ENCODE measurements at places on chromosomes 1 and 21. TPM values are rescaled to one million over a fixed set of nuclear protein-coding genes. Genes with fewer than 3 reads are reported as not detected.

DNA sequence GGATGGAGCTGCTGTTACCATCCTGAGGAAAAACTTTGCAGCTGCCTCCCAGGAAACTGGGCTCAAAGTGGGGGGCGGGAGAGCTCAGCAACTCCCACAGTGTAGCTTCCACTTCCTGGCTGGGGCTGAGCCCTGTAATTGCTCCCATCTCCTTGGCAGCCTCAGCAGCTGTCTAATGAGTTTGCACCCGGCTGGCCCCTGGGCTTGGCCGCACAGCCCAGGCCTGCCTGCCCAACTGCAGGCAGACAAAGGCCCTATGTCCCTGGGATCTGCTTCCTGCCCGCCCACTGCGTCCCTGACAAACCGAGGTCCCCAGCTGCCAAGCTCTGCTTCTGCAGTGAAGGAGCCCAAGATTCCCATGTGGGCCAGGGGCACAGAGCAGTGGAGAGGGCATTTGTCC, 30.1 kb downstream of the EDN2 start:
- DNase-seq: no peak

DNA sequence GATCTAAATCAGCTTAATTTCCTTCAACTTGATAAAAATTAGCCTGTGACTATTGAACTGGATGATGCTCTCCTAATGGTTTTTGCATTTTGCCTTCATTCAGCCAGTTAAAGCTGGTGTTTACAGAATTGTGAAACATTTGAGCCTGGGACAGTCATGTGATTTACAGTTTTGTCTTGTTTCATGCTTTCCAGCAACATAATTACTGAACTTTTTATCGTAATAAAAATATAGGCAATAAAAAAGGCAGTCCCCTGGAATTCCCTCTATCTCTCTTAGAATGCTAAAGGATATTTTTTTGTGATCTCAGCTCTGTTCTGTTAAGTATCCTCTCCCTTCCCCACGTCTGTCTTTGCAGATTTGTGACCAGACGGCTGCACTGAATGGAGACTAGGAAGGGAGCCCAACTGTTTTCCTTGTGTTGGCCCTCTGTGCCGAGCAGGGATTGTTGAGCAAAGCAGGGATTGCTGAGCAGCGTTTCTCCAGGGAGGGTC, 70.3 kb upstream of the RGL1 start:
- DNase-seq: no peak

DNA sequence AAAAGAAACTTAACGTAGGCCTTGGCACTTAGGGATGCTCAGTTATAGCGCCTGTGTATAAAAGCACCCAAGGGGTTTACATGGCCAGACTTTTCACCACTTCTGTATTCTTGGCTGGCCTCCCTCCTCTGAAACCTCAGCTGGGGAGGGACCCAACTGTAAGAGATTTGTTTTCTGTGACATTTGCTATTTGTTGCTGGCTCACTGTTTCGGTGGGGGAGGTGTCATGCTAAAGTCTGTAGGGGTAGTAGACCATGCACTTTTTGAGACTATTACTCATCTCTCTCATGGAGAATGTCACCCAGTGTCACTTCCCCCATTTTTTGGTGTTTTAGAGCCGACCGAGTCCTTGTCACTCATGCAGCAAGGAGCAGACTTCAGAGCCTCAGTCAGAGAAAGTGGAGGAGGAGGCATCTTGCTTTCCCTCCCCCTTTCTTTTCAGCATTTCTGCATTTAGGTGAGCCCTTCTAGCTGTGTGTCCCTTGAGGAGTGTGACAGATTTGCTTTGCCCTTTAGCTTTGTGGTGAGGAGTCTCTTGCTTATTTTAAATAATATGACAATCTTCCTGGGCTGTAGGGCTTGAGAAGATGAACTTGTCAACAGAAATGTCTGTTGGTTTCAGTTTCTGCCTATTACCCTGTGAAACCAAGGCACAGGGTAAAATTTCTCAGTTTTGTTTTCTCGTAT, 160.1 kb downstream of the FASLG start:
- DNase-seq: no peak

DNA sequence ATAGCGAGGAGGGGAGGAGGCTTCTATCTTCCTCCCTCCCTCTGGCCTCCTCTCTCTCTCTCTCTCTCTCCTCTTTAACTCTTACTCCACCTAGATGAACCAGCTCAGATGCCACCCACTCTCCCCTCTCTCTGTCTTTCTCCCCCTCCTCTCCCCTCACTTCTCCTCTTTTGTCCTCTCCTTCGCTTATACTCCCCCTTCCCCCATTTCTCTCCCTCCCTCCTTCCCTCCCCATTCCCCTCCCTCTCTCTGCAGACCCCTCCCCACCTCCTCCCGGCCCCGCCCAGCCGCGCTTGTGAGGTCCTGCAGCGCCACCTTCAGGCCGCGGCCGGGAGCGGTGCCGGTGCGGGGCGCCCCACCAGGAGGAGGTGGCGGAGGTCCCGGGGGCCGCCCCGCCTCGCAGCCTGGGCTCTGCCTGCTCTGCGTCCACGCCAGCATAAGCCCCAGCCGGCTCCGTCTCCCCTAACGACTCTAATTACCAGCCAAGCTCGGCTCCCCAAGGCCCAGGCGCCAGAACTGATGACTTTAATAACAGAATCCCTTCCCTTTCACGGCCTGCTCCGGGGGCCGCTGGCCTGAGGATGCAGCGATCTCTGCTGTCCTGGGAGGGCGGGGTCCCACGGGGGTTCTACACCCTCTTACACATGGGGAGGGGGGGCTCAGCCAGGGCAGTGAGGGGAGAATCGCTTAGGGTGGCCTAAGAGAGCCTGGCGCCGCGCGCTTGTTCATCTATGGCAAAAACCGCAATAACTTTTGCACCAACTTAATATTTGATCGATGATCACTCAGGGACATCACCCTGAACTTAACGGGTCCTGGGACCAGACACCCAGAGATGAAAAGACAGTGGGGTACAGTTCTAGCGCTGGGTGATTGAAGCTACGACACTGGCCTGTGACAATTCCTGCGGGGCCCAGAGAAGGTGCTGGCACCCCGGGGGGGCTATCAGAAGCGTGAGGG, 637.3 kb downstream of the MATN1 start:
- no peak for DNase-seq

Gene ELAVL4
- not detected for total RNA-seq

- no peak for DNase-seq
Measured at GRCh38 chr1:243393096-243393495, 137.3 kb downstream of the SDCCAG8 start.

Gene SPRR1A
- not detected for total RNA-seq

GRCh38 chr1:230923176-230923575, 54.9 kb upstream of the C1orf198 start:
- no peak for DNase-seq

Gene KCNJ9
- not detected for total RNA-seq

Gene CTSS
- 51.7 TPM for total RNA-seq

DNA sequence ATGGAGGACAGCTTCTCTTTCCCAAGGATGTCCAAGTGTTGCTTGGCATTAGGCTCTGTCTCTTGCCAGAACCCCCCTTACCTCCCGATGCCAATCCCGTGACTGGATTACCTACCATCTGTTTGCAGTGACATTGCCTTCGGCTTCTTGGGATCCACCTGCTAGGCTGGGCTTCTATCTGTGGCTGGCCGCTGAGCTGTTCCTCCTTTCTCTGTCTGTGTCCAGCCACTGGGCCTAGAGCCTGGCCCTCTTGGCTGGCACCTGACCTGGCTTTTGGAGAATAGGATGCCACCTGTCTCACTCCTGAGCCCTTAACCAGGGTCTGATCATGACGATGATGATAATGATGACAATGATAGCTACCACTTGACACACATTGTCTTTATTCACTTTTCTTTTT, 41.6 kb upstream of the STUM start:
- no peak for DNase-seq

- no peak for DNase-seq
Measured at GRCh38 chr1:234886081-234886984, 242.3 kb downstream of the TOMM20 start.

Measured in dermis microvascular lymphatic vessel endothelial cell (primary cell).